Chondrocyte (in vitro differentiated cells): ENCODE measurements at places on chromosomes 7 and 10. TPM values are rescaled to one million over a fixed set of nuclear protein-coding genes. Genes with fewer than 3 reads are reported as not detected.

- no peak for DNase-seq
- H3K4me3 ChIP-seq: no peak overlapping the region
- peaks cover under 1% of the 10 kb centered on the region for H3K27me3 ChIP-seq
- H3K36me3 ChIP-seq: no peaks in the 10 kb centered on the region
- no peak overlapping the region for H3K27ac ChIP-seq
Measured at GRCh38 chr7:24024276-24025068, 259.5 kb upstream of the NPY start.

Gene LRRN3
- 0.65 to 1.3 TPM (median 0.74 TPM) in 3 replicates for total RNA-seq

- H3K4me1 ChIP-seq: peaks cover 42% of the 10 kb centered on the region
- H3K27ac ChIP-seq: peak overlapping the region; percentile 75
- no peaks in the 10 kb centered on the region for H3K27me3 ChIP-seq
Measured at GRCh38 chr7:45971661-45972175, 50.6 kb upstream of the IGFBP3 start.

DNA sequence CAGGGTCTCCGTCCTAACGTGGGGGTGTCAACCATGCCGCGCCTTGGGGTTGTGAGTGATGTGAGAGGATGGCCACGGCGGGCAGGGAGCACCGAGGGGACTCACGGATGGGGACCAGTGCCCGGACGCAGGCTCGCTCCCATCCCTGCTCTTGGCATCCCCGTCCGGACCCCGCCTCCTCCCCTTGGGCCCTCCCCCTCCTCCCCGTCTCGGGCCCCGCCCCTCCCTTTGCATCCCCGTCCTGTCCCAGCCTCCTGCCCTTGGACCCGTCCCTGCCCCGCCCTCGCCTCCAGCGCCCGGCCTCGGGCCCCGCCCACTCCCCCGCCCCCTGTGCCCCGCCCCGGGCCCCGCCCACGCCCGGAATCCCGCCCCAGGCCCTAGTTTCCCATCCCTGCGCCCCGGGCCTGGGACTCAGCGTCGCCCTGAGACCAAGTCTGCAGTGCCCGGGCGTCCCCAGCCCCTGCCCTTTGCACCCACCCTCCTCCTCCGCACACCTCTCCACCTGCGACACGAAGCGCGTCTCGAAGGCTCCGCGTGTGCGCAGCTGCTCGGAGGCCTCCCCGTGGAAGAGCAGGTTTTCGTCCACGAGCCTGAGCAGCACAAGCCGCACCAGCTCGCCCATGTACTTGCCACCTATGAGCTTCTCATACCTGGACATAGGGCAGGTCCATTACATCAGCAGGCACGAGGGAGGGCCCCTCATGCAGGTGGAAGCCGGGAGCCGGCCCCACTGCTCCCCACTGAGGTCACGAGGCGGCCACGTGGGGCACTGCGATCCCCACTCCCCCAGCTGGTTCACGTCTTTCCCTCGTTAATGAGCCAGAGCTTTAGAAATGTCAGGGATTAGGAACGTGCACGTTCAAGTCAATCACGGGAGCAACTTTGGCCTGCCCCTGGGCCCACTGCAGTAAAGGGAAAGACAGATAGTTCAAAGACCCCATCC is 5.1 kb upstream of the MYL7 start:
- no peaks in the 10 kb centered on the region for H3K4me1 ChIP-seq
- H3K27ac ChIP-seq: no peak overlapping the region
- H3K27me3 ChIP-seq: no peaks in the 10 kb centered on the region
- H3K36me3 ChIP-seq: no peaks in the 10 kb centered on the region
- DNase-seq: no peak

Gene PRLHR
- not detected in 3 replicates for total RNA-seq

DNA sequence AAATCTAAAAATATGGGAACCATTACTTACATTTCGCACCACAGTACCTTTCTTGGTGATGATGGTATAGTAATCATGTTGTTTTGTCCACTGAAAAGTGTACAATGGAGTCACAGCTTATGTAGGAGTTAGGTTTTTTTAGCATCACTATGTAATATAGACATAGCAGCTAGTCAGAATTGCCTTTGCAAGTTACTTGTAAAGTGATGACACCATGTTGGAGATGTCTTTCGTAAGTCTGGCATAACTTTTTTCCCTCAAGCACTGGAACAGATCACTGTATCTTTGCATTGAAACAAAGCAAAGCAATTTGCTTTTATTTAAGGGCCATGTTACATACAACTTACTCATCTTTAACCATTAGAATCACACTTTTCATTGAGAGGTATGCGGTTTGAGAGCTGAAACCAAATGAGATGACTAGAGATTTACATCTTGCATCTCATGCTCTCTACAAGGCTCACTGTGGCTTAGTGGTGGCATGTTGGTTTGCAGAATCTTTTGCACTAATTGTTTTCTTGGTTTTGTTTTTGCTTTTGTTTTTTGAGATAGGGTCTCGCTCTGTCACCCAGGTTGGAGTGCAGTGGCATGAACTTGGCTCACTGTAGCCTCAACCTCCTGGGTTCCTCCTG is 18.3 kb downstream of the UBN2 start:
- no peak overlapping the region for H3K4me3 ChIP-seq
- no peak overlapping the region for H3K27ac ChIP-seq
- DNase-seq: no peak

GRCh38 chr10:97157578-97158095 is 28.1 kb downstream of the SLIT1 start:
- H3K4me1 ChIP-seq: no peaks in the 10 kb centered on the region
- no peak overlapping the region for H3K27ac ChIP-seq
- peaks cover 14% of the 10 kb centered on the region for H3K27me3 ChIP-seq
- no peaks in the 10 kb centered on the region for H3K36me3 ChIP-seq
- DNase-seq: no peak

- H3K27ac ChIP-seq: no peak overlapping the region
- no peaks in the 10 kb centered on the region for H3K36me3 ChIP-seq
- H3K4me1 ChIP-seq: no peaks in the 10 kb centered on the region
Measured at GRCh38 chr10:113441220-113441619, 111.6 kb upstream of the HABP2 start.

GRCh38 chr10:19966751-19967150 is 150.5 kb downstream of the PLXDC2 start:
- DNase-seq: no peak
- H3K4me3 ChIP-seq: peak overlapping the region; percentile 20
- H3K27me3 ChIP-seq: no peaks in the 10 kb centered on the region

DNA sequence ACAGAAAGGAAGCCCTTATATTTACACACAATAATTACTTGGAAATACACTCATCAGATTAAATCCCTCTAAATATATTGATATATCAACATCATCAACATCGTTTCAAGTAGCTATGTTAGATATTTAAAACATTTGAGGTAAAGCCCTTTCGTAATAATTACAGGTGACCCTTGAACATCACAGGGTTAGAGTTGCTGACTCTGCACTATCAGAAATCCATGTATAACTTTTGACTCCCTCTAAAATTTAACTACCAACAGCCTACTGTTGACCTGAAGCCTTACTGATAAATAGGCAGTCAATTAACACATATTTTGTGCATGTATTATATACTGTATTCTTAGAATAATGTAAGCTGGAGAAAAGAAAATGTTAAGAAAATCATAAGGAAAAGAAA is 34.6 kb upstream of the LRRN3 start:
- no peaks in the 10 kb centered on the region for H3K36me3 ChIP-seq
- no peak for DNase-seq
- no peaks in the 10 kb centered on the region for H3K27me3 ChIP-seq
- no peaks in the 10 kb centered on the region for H3K4me1 ChIP-seq

- H3K4me3 ChIP-seq: no peak overlapping the region
- no peaks in the 10 kb centered on the region for H3K27me3 ChIP-seq
- no peak overlapping the region for H3K27ac ChIP-seq
- peaks cover 6% of the 10 kb centered on the region for H3K36me3 ChIP-seq
Measured at GRCh38 chr7:113267885-113268284, 149.5 kb upstream of the SMIM30 start.

GRCh38 chr10:28733245-28733644 is 55.9 kb downstream of the BAMBI start:
- no peak overlapping the region for H3K27ac ChIP-seq
- no peaks in the 10 kb centered on the region for H3K36me3 ChIP-seq
- H3K27me3 ChIP-seq: no peaks in the 10 kb centered on the region
- DNase-seq: no peak
- peaks cover 10% of the 10 kb centered on the region for H3K4me1 ChIP-seq

- peak; percentile 94 for DNase-seq
- H3K27ac ChIP-seq: peak overlapping the region; percentile 83
- peaks cover 34% of the 10 kb centered on the region for H3K4me1 ChIP-seq
- peaks cover 13% of the 10 kb centered on the region for H3K27me3 ChIP-seq
- peaks cover 14% of the 10 kb centered on the region for H3K36me3 ChIP-seq
- H3K4me3 ChIP-seq: peak overlapping the region; percentile 94
Measured at GRCh38 chr10:75399461-75400162, 2.0 kb downstream of the ZNF503 start.

Gene WEE2
- not detected in 3 replicates for total RNA-seq

- DNase-seq: no peak
- H3K4me1 ChIP-seq: peaks cover 22% of the 10 kb centered on the region
- H3K27ac ChIP-seq: no peak overlapping the region
- peaks cover 2% of the 10 kb centered on the region for H3K27me3 ChIP-seq
- H3K36me3 ChIP-seq: peaks cover 3% of the 10 kb centered on the region
Measured at GRCh38 chr7:131222171-131222570, 105.5 kb upstream of the MKLN1 start.

DNA sequence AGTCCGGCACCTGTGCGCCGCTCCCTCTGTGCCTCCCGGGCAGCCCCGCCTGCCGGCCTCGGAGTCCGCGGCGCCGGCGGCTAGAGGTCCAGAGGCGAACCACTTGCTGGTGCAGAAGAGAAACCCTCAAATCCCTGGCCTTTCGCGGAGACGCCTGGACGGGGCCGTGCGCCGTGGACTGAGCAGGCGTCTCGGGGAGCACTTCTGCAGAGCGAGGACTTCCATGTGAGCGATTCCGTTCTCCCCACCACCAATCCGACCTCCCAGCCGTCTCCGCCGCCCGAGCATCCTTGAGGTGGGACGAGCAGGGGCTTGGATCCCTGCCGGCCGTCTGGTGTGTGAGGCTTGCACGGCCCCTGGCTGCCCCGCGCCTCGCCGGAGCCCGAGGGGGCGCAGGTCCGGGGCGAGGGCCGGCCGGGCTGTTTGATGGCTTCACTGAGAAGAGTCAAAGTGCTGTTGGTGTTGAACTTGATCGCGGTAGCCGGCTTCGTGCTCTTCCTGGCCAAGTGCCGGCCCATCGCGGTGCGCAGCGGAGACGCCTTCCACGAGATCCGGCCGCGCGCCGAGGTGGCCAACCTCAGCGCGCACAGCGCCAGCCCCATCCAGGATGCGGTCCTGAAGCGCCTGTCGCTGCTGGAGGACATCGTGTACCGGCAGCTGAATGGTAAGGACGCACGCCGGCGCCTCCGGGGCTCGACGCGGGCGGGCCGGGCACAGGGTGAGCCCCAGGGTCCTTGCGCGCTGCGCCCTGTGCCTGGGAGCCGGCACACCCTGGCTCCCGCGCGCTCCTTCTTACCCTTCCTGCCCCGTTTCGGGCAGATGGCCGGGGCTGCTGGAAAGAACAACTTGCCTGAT is 660 bp downstream of the GALNT17 start:
- H3K4me3 ChIP-seq: peak overlapping the region; percentile 82
- H3K36me3 ChIP-seq: peaks cover 2% of the 10 kb centered on the region
- no peak for DNase-seq
- peak overlapping the region; percentile 36 for H3K27ac ChIP-seq

Gene SFRP4
- total RNA-seq: 0.25 to 0.75 TPM (median 0.41 TPM) in 3 replicates

GRCh38 chr7:12821746-12822145 is 134.3 kb downstream of the ARL4A start:
- H3K27ac ChIP-seq: no peak overlapping the region
- H3K4me1 ChIP-seq: peaks cover 4% of the 10 kb centered on the region
- H3K36me3 ChIP-seq: no peaks in the 10 kb centered on the region
- no peak overlapping the region for H3K4me3 ChIP-seq

GRCh38 chr7:8179486-8179885 is 82.5 kb downstream of the ICA1 start:
- H3K4me1 ChIP-seq: peaks cover 12% of the 10 kb centered on the region
- H3K27ac ChIP-seq: no peak overlapping the region
- DNase-seq: no peak
- H3K36me3 ChIP-seq: no peaks in the 10 kb centered on the region
- no peak overlapping the region for H3K4me3 ChIP-seq

- no peak overlapping the region for H3K4me3 ChIP-seq
- no peak for DNase-seq
- H3K27ac ChIP-seq: no peak overlapping the region
- no peaks in the 10 kb centered on the region for H3K27me3 ChIP-seq
- no peaks in the 10 kb centered on the region for H3K36me3 ChIP-seq
- peaks cover 38% of the 10 kb centered on the region for H3K4me1 ChIP-seq
Measured at GRCh38 chr7:28180031-28180363, 598 bp downstream of the JAZF1 start.

- H3K27ac ChIP-seq: no peak overlapping the region
- no peak overlapping the region for H3K4me3 ChIP-seq
- H3K27me3 ChIP-seq: peaks cover 53% of the 10 kb centered on the region
- H3K36me3 ChIP-seq: no peaks in the 10 kb centered on the region
- DNase-seq: no peak
Measured at GRCh38 chr7:142790056-142790455, 19.3 kb downstream of the PRSS2 start.

Gene BTAF1
- 26.2 to 32.8 TPM (median 26.7 TPM) in 3 replicates for total RNA-seq

- no peaks in the 10 kb centered on the region for H3K36me3 ChIP-seq
- H3K27me3 ChIP-seq: peaks cover 14% of the 10 kb centered on the region
- DNase-seq: no peak
- no peak overlapping the region for H3K4me3 ChIP-seq
- H3K4me1 ChIP-seq: no peaks in the 10 kb centered on the region
Measured at GRCh38 chr10:9222917-9223316, 1168.4 kb downstream of the GATA3 start.

Gene BAZ1B
- 64.9 to 74.9 TPM (median 65.5 TPM) in 3 replicates for total RNA-seq

Gene KCNMA1
- total RNA-seq: 76.1 to 87.6 TPM (median 86.7 TPM) in 3 replicates

DNA sequence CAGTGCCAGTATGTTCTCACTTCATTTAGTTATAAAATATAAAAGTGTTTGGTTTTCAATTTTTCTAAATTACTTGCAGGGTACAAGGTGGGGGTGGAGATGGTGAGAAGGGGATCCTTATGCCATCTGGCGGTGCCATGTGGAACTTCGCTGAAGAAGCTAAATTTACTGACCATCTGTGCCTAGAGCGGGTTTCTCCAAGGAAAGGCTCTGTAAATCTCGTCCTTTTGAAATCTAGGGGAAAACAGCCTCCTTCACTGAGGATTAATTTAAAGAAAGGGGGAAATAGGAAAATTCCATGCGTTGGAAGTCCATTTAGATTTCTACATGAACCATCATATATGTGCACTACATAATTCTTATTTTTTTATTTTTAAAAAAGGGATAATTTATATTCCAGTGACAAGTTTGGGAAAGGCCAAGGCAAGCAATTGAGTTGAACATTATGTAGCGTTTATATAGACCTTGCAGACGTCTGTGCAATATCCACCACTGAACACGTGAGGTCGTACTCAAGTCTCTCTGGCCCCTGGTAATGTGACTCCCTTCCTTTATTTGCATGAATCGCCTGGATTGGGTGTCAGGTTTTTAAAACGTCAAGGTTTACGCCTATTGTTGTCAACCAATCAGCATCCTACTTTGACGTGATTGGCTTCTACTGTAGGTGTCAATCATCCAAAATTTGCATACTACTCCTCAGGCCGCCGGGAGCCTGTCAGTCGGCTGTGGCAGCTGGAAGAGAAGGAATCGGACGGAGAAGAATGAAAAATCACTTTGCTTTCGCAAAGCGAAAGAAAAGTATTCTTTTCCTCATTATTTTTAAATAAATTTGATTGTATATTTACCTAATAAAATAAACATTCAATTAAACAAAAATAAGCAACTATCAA is 297.1 kb upstream of the NFE2L3 start:
- peak overlapping the region; percentile 90 for H3K27ac ChIP-seq
- H3K4me1 ChIP-seq: peaks cover 41% of the 10 kb centered on the region
- peak overlapping the region; percentile 35 for H3K4me3 ChIP-seq
- no peak for DNase-seq
- H3K36me3 ChIP-seq: peaks cover 1% of the 10 kb centered on the region

GRCh38 chr10:121385136-121385535 is 213.1 kb downstream of the FGFR2 start:
- H3K4me1 ChIP-seq: no peaks in the 10 kb centered on the region
- DNase-seq: no peak
- no peak overlapping the region for H3K4me3 ChIP-seq
- H3K27ac ChIP-seq: no peak overlapping the region
- H3K36me3 ChIP-seq: peaks cover 2% of the 10 kb centered on the region
- H3K27me3 ChIP-seq: peaks cover 3% of the 10 kb centered on the region
